Activated T-helper 1 cell treated with anti-CD3 and anti-CD28 coated beads, Interleukin-12 subunit alpha, Interleukin-12 subunit beta, Interleukin-2, Interleukin-4 antibody, amounts not matched to agents 30 ng/mL and 10 ng/mL and 1 ng/mL, durations not matched to agents 14 hours and 24 hours and 36 hours (primary cell): ENCODE measurements at places on chromosomes 16 and 17. TPM values are rescaled to one million over a fixed set of nuclear protein-coding genes. Genes with fewer than 3 reads are reported as not detected.

DNA sequence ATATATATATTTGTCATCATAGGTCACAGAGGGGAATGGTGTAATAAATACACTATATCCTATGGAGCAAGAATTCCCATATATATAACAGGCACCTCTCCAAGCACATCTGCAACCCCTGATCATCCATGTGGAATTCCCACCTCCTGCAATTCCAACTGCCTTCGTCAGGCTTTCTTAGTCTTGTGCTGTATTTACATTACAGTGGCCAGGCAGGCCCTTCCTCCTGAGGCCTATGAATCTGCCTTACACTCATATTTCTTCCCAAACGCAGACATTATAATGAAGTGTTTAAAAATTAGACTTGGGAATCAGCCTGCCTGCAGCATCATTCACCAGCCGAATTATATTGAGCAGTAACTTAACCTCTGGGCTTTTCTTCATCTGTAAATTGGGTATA is 19.3 kb upstream of the DNAH9 start:
- no peak for DNase-seq

- no peak for DNase-seq
Measured at GRCh38 chr17:2723505-2723996, 12.0 kb upstream of the CLUH start.

- DNase-seq, result no peak
Measured at GRCh38 chr17:49580055-49580721, 4.5 kb downstream of the NXPH3 start.

DNA sequence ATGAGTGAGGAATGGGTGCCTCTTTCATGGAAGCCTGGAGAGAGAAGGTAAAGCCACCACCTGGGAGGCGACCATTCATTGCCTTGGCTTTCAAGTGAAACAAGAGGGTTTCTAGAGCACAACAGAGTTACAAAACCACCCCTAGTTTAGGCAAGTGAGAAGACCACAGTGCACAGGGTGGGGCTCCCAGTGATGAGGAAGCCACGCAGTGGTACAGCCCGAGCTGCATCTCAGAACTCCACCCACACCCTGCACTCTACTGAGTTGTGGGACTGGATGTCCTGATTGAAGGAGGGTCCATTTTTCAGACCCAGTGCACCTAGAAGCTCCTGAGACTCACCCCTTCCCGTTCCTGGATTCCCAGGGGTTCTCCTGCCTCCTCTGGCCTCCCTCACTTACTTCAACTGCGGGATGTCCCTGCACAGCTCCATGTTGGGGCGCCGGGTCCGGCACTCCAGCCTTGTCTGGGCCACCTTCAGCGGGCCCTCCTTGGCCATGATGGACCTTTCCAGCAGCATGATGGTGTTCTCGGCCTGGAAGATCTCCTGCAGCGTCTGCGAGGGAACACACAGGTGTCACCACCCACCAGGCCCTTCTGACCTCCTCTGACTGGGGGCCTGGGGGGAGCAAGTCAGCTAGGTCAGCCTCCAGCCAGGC is 55.1 kb upstream of the EMP2 start:
- DNase-seq, result no peak

The MT1H gene
- 1.4 TPM in 1 of 2 replicates, not detected in the other for total RNA-seq

The TAOK2 gene
- total RNA-seq, result 38.5 and 39.7 TPM in 2 replicates
